HT-29 (cell line): ENCODE measurements at places on chromosomes 4 and X.

DNA sequence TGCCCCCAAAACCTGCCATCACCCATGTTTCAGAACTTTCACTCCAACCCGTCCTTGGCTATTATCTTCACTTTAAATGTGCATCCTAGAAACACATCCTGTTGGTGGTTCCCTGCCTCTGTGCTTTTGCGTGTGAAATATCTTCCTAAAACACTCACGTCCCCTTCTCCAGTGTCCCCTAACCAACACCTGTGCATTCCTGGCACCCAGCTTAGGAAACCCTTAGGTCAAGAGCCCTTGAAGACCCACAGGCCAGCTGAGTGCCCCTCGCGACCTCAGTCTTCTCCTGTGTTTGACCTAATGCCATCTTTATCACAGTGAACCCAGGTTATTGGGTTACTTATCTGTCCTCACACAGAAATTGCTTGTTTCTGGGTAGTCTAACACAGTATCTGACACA is 117.6 kb downstream of the STK32B start:
- no peak for DNase-seq

DNA sequence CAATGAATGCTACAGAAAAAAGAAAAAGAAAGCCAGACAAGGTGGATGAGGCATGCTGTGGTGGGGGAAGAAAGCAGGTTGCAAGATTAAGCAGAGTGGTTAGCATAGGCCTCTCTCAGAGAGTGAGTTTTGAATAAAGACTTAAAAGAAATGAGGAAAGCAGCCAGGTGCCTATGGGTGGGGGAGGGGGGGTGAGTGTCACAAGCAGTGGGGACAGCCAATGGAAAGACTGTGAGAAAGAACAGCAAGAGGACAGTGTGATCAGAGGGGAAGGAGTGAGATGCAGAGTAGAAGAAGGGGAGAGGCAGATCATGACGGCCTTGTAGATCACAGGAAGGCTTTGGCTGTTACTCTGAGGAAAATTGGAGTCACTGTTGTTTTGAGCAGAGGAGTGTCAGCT is 162.5 kb downstream of the SOX3 start:
- DNase-seq: no peak

GRCh38 chr4:99144587-99144986 is 490 bp upstream of the ADH4 start:
- DNase-seq: no peak

GRCh38 chr4:43238585-43238984 is 346.1 kb downstream of the GRXCR1 start:
- DNase-seq: no peak

DNA sequence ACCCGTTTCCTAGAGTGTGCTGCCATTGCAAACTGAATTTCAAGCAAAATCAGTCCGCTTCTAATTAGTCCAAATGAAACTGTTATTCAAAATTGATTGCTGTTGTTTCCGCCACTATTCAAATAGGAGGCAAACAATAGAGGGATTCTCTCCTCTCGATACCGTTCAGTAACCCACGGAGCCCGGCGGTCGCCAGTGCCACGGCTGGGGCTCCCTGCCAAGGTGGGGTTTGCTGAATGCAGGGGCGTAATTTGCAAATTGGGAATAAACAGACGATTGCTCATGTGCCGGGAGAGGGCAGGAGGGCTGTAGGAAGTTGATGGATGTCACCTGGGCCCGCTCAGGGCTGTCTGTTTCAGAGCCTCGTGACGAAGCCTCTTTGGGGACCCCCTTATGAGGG is 8.8 kb downstream of the ADRA2C start:
- no peak for DNase-seq

GRCh38 chrX:31213941-31214340 is 142.1 kb upstream of the FTHL17 start:
- peak; percentile 8 for DNase-seq

DNA sequence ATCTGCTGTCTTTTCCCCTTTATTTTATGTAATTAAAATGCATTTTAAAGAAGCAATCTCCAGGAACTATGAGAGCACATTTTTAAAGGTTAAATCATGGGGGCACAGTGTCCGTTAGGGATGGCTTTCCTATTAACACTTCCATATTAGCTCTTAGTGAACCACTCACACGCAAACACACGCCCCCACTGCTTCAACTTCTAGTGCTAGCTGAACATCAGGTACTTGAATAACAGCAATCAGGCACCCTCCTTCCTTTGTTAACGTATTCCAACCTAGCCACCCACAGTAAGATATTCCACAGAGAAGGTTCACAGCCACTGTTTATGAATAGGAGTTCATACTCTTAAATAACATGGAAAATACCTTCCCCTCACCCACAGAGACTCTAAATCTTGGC is 9.3 kb downstream of the TMEM255A start:
- no peak for DNase-seq

GRCh38 chr4:151835467-151835866 is 74.7 kb upstream of the GATB start:
- DNase-seq: no peak

DNA sequence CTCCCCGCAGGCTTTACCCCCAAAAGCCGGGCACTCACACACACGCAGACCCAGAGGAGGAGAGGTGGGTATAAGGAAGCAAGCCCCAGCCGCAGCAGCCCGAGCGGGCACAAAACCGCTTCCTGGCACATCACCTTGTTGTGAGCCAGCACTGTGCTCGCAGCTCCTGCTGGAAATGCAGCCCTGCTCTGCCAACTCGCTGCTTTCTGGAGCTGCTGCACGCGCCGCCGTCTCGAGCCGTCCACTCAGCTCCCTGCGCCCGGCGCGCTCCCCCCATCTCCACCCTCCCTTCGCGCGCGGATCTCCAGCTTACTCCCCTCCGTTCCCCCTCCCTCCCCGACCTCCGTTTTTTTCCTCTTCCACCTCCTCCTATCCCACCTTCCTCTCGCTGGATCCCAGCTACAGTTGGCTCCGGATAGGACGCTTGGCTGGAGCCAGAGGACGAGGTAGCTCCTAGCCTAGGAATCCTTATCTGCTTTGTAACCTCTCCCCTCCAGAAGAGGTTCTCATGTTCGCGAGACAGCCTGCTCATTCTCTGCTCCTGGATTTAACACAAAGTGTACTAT is at the start of gene SPOCK3:
TSS of gene SPOCK3 (minus strand) at position 179 of the 566 bp plus-strand sequence.
- no peak for DNase-seq

GRCh38 chr4:184000457-184001396 is 95.6 kb downstream of the STOX2 start:
- no peak for DNase-seq

GRCh38 chr4:113289766-113290165 is 240.3 kb downstream of the ANK2 start:
- DNase-seq: no peak

- DNase-seq: no peak
Measured at GRCh38 chr4:153518637-153519389, 52.7 kb downstream of the TMEM131L start.

- no peak for DNase-seq
Measured at GRCh38 chr4:70714079-70714887, 7.5 kb upstream of the RUFY3 start.

DNA sequence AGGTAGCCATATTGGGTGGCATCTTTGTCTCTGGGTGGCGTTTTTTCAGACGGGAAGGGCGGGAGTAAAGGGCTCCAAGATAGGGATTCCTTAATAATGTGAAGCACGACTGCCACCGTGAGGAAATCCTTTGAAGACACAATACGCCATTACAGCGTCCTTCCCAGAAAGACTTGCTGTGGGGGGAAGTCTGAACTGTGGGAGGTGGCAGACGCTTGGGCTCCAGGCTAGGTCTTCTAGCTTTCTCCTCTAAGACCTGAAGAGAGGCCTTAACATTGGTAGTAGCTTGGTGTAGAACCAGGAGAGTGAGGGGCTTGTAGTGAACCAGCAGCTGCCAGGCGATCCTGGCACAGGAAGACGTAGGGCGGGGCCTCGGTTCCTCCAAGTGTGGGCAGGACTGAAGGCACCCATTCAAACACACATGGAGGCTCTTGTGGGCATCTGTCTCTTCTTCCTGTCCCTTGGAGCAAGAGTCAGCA is 197.3 kb downstream of the OR13H1 start:
- DNase-seq: peak; percentile 83

GRCh38 chr4:147056940-147057610 is 111.4 kb upstream of the TTC29 start:
- DNase-seq: no peak
